HS-5 (cell line): ENCODE measurements at places on chromosomes 13 and 19.

GRCh38 chr19:8209462-8210378, 550 bp downstream of the CERS4 start:
- no peak for DNase-seq

- peak; percentile 68 for DNase-seq
Measured at GRCh38 chr19:48874303-48875135, 2.3 kb downstream of the PPP1R15A start.

DNA sequence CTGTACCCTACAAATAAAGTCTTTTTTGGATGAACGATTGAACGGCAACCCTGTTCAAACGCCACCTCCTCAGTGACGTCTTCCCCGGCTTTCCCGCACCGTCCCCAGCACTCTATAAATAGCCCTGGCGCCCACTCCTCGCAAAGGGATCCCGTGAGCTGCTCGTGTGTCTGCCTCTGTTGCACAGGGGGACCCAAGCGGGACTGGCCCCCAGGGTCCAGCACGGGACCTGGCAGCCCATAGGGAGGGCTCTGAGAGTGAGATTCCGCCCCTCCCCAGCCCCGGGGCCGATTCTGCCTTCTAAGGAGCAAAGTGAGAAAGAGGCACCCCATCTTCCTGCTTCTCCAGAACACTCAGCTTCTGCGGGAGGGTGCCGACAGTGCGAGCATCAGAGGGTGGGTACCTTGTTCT, 8.1 kb upstream of the FKRP start:
- DNase-seq = no peak

DNA sequence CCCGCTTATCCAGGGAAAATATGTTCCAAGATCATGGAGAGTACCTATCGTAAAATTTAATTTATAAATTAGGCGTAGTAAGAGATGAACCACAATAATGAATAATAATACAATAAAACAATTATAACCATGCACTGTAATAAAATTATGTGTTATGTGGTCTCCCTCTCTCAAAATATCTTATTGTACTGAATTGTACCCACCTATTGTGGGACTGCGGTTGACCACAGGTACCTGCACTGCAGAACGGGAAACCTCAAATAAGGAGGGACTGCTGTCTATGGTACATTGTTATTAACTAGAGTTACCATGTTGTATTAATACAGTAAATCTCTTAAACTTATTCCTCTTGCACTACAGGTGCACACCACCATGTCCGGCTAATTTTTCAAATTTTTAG, 5.3 kb upstream of the KLK12 start:
- no peak for DNase-seq

- no peak for DNase-seq
Measured at GRCh38 chr13:45016792-45017425, 27.6 kb downstream of the GPALPP1 start.

DNA sequence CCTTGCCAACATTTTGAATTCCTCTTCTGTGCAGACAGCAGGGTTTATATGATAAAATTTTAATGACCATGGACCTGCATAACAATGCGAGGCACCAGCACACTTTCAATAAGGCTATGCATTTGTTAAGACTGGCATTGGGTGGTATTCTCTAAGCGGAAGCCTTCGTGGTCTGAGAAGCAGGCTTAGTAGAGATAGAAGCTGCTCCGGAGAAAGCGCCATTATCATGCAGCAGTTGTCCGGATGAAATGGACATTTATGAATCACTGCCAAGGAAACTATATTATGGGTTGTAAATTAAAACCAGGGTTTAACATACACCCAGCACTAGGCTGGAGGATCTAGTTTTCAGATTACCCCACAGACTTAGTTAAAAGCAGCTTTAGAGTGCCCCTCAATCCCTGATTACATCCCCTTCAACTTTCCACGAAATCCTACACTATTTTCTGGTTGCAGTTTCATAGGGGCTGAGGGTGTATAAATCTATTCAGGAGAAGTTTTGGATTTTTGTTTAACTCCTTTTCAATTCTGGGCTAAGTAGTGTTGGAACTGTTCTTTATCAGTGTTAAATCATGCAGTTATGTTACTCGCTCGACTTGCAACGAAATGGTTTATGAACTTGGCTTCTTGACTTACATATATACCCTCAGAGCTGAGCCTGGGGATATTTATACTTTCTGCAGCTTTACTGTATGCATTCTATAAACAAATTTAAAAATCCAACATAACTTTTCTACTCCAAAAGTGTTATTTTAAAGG, 193.3 kb downstream of the PCDH9 start:
- no peak for DNase-seq

DNA sequence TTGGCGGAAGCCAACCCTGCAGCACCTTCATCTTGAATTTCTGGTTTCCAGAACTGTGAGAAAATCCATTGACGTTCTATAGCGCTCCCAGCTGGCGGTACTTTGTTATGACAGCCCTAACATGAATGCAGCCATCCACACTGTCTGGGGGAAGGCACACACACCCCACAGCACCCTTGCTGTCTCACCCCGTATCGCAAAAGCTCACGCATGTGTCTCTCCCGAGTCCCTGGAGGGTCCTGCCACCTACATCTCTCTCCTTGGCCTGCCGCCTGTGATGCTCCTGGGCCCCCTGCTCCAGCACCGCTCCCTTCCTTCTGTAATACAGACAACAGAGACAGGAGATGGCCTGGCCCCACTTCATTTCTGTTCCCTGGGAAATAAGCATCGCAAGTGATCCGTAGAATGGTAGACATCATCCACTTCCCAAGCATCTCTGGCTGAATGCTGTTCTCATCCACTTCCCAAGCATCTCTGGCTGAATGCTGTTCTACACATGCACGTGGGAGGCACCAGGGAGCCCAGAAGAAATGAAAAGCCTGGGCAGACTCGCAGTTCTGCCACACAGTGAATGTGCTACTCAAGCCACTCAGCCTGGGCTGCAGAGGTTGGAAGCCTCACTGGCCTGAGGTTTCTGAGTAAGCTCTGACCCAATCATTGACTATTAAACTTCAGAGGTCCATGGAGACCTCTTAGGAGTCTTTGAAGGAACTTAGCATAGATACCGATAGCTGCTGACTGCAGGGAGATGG, 29.6 kb downstream of the EPN1 start:
- no peak for DNase-seq

GRCh38 chr13:99995589-99996380, 14.2 kb downstream of the ZIC2 start:
- no peak for DNase-seq

- no peak for DNase-seq
Measured at GRCh38 chr13:46310066-46310465, 77.0 kb downstream of the RUBCNL start.

DNA sequence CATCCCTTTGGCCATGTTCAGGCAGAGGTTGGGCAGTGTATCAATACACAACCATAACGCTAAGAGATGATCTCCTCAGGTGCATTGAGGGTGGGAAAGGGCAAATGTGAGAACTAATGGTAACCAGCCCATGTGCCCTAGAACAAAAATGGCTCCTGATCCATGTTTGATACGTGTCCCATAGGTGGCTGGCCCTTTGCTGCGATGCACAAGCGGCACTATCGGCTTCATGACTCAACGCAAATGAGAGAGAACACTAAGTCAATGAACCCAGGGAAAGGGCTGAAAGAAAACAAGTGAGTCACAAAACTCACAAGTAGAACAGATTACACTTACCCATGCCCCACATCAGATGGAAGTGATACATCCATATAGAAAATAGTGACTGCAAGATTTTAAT, 201.7 kb downstream of the ABCC4 start:
- DNase-seq = no peak

DNA sequence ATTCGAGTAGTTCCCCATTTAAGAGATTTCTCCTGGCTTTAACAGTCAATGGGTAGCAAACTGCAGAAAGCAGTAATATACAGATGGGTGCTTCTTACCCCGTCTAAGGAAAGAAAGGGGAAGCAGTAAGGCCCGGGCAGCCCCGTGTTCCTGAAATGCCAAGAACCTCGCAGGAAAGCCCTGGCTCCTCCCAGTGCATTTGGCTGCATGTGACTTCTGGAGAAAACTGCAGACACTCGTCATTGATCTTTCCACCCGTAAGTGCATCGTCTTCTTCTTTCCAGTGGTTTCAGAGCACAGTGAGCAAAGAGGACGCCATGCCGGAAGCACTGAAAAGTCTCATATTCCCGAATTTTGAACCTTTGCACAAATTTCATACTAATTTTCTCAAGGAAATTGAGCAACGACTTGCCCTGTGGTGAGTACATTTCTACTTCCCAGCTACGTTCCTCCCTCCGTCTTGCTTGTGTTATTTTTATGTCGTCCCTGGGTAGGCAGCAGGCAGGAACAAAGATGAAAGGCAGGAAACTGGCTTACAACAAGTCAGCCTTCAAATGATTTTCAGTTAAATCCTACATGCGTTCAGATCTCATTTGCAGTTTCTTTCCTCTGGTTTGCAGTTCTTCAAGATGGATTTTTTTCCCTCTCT, 165.2 kb downstream of the STK24 start:
- no peak for DNase-seq

DNA sequence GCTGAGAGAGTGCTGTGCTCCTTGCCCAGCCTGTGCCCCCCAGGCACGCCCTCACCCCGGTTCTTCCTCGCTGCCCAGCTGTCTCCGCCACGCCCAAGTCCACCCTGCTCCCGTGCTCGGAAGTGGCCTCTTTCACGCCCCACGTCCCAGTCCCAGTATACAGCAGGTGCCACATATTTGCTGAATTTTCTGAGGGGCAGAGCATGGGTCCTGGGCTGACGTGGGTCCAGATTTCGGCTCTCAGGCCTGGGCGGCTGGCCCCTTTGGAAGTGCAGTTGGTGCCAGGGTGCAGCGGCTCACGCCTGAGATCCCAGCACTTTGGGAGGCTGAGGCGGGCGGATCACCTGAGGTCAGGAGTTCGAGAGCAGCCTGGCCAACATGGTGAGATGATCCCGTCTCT, 3.4 kb downstream of the HCN2 start:
- no peak for DNase-seq

DNA sequence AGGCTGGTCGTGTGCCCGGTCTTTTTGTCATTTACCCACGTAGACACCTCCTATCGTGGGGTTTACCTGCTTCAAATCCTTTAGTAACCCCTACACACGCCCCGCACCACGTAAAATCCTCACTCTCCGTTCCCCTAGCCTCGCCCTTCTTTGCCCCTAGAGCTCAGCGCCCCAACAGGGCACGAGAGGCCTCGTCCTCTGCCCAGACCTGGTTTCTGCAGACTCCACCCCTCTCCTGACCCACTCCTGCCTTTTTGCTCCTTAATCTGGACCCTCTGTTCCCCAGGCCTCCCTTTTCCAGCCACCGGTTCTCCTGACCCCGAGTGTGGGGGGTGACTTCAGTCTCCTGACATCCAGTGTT, 412 bp downstream of the ZNF528 start:
- DNase-seq = no peak

DNA sequence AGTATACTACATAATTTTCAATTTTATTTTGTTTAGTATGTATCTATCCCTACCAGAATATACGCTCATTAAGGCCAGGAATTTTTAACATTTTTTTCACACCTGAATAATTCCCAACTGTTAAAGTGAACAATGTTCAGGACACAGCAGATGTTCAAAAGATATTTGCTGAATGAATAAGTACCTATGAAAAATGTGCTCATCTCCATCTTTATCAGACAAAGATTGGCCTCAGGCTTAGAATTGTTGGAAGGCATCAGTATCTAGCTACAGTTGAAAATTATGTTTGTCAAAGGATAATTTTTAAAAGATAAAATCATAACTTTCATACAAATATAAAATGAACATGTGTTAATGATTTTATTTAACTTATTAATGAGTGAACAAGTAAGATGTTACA, 30.9 kb upstream of the SERP2 start:
- DNase-seq = no peak

GRCh38 chr13:44879452-44880058, 109.7 kb downstream of the NUFIP1 start:
- no peak for DNase-seq

GRCh38 chr19:1243768-1244692, 2.5 kb downstream of the ATP5F1D start:
- DNase-seq = no peak

- no peak for DNase-seq
Measured at GRCh38 chr19:45825917-45826893, 11.1 kb upstream of the RSPH6A start.

DNA sequence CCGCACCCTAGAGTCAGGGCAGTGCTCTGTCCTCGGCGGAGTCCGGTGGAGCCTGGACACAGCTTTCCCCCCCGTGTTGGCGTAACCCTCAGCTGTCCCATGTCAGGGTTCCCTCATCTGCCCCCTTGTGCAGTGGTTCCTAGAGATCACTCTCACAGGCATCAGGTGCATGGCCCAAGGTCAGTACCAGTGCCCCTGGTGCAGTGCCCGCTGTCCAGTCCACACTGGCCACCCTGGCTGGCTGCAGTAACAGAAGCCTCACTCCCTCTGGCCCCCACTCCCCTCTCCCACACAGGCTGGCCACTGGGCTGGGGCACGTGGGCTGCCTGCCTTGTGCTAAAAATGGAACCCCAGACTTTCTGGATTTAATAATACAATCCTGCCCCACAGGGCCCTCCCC, 49.6 kb upstream of the C1QTNF9B start:
- no peak for DNase-seq

DNA sequence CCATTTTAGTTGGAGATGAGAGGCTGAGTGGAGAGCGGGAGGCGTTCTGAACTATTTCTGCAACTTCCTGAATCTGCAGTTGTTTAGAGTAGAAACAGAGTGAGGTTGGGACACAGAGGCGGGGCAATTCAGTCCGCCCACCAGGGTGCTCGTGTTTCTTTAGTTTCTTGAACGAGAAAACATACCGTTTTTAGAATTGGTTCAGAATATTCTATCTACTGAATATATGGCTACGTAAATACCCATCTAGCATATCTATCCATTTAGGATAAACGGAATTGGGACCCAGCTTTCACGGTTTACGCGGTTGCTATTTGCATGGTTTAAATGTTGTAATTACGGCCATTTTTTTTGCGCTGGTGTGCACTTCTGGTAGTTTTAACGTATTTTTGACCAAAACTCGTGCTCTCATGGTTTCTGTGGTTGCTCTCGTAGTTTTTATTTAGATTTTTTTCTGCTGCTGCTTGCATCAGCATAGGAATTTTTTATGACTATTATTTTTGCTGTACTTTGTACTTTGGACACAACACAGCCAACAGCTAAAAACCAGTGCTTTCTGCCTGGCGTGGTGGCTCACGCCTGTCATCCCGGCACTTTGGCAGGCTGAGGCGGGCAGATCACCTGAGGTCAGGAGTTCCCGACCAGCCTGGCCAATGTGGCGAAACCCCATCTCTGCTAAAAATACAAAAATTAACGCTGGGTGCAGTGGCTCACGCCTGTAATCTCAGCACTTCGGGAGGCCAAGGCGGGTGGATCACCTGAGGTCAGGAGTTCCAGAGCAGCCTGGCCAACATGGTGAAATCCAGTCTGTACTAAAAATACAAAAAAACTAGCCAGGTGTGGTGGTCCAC, 32.7 kb downstream of the TIMM13 start:
- DNase-seq = no peak

DNA sequence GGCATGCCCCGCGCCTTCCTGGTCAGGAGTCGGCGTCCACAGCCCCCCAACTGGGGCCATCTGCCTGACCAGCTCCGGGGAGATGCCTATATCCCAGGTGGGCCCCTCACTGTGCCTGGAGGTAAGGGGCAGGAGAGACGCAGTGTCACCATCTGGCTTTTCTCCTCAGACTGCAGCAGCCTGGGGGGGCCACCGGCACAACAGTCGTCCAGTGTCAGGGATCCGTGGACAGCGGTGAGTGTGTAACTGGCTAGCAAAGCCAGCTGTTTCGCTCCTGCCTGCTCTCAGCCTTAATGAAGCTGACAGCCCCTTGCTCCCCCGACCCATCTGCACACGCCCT, 227 bp downstream of the OVOL3 start:
- no peak for DNase-seq
